ENCODE measurements at places on chromosomes 2 and 18.

DNA sequence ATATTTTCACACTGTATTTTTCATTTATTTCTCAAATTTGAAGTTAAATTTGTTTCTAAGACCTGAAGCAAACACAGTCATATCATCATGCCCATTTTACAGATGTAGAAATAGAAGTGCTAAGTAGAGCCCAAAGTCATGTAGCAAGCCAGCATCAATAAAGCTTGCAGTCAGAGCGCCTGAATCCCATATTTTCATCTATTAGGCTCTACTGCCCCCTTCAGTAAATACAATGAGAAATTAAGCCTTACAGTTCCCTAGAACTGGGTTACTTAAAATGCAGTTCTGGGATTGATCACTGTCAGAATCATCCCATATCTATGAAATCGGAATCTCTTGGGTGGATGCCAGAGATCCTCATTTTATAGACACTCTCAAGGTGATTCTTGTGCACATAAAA lies 419.9 kb downstream of the TGIF1 start:
- peak; percentile 70 for DNase-seq

GRCh38 chr18:36415171-36415570 lies 117.7 kb downstream of the FHOD3 start:
- no peak for DNase-seq

DNA sequence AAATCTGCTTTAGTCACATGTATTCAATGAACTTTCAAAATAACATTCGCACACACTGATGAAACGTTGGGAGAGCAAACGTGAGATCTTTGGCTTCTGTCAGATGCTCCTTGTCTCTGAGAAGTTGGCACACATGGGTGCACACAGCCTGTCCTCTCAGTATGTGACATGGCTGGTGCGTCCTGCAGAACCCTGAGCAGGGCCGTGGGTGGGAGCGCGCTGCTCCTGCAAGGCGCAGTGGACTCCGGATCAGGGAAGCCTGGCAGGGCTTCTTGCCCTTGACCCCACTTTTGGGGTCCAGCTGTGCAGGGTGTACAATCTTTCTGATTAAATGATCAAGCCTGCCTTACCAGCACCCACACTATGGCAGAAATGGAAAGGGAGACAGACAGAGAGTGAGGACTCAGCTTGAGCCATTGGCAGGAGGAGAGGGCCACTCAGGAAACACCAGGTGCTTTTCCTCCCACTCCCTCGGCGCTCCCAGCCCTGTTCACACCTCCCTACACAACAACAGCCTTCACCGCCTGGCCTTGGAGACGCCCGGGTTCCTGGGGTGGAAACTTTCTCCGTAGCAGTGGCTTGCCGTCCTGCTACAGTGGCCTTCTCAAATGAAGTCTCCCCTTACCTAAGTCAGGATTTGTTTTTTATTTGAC lies 108.4 kb upstream of the SNTG2 start:
- DNase-seq = no peak

GRCh38 chr2:181393472-181393871 lies 63.7 kb upstream of the ITGA4 start:
- DNase-seq = peak; percentile 73

DNA sequence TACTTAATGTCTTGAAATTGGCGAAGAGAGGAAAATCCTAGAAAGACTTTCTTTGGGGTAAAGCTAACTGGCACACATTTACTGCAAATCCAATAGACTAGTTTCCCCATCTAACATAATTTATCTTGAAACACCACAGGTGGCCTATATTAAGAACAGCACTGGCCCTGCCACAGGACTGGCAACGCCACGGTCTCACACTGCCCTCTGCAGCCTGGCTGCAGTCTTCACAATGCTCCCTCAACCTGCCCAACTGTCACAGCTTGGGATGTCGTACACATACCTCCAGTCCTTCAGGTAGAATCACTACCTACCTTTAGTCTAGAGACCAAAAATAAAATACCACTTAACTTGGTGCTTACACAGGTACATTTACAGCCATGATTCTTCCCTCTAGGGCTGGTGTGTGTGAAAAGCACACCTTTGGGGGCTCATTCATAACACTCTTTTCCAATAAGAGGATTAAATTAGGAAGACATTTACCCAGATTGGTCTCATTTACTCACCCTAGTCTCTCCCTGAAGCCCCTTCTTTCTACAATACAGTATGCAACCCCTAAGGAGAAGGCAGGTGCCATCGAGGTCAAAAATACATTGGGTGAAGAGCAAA lies 222.2 kb downstream of the C1D start:
- peak; percentile 77 for DNase-seq

DNA sequence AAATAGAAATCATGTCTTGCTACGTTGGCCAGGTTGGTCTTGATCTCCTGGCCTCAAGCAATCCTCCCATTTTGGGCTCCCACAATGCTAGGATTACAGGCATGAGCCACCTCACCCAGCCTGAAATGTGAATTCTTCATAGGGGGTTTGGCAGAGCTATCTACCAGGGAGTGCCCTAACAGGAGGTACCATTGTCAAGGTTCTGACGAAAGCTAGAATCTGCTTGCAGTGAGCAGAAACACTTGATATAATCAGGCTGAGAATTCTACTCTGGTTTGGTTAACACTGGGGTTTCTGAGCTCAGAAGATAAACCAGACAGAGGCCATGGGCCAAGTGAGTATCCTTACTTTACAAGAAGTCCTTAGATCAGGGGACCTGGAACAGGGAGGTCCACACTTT lies 7.2 kb upstream of the LAMA3 start:
- no peak for DNase-seq

- no peak for DNase-seq
These were observed 338.6 kb downstream of the STK39 start for GRCh38 chr2:167908786-167909185.

DNA sequence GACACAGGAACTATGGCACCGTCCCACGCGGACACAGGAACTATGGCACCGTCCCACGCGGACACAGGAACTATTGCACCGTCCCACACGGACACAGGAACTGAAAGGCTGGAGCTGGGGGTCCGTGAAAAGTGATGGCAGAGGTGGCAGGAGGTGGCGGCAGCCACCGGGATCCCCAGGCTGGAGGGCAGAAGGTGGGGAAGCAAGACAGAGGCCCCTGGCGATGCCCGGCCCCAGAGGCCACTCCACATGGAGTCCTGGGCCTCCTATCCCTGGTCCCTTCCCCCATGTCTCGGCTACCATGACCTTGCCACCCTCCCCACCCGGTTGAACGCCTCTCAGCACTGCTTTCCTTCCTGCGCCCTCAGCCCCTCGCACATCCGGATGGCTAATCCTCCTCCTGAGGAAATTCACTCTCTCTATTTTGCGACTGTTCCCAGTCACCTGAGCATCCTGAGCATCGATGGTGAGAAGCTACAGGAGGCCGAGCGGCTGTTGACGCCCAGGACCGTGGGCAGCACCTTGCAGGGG lies 181.4 kb downstream of the TMEM18 start:
- no peak for DNase-seq

GRCh38 chr2:231761735-231762134 lies 19.3 kb downstream of the PDE6D start:
- DNase-seq = no peak

- peak; percentile 79 for DNase-seq
These were observed 6.7 kb downstream of the CRIM1 start for GRCh38 chr2:36362291-36362690.

- DNase-seq = no peak
These were observed 63.7 kb downstream of the ARL4C start for GRCh38 chr2:234433201-234433600.

DNA sequence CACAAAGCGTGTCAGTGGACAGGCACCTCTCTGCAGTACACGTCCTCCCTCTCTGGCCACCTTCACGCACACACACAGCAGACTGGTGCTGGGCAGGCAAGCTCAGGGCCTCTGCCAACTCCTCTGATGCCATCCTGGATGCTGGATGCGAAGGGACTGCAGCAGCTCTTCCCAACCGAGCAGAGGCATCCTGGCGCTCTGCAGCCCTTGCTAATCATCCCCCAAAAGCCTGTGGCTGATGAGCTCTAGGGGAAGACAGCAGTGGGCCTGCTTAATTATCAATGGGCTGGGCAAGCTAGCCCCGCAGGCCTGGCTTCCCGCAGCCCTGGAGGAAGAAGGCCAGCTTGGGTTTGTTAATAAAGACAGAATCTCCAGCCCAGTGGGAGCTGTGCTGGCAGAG lies 71.3 kb upstream of the TEX51 start:
- no peak for DNase-seq

- peak; percentile 58 for DNase-seq
These were observed 137.4 kb upstream of the DLX2 start for GRCh38 chr2:172239944-172240590.

DNA sequence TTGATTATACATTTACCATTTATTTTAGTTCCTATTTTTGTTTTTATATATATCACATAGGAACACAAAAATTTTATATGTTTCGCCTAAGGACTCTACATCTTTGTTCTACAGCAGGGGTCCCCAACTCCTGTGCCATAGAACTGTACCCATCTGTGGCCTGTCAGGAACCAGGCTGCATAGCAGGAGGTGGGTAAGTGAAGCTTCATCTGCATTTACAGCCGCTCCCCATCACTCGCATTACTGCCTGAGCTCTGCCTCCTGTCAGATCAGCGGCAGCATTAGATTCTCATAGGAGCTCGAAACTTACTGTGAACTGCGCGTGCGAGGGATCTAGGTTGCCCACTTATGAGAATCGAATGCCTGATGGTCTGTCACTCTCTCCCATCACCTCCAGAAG lies 25.3 kb downstream of the TRAK2 start:
- DNase-seq = no peak

- DNase-seq = no peak
These were observed 21.7 kb downstream of the DNAJC27 start for GRCh38 chr2:24950102-24950501.

DNA sequence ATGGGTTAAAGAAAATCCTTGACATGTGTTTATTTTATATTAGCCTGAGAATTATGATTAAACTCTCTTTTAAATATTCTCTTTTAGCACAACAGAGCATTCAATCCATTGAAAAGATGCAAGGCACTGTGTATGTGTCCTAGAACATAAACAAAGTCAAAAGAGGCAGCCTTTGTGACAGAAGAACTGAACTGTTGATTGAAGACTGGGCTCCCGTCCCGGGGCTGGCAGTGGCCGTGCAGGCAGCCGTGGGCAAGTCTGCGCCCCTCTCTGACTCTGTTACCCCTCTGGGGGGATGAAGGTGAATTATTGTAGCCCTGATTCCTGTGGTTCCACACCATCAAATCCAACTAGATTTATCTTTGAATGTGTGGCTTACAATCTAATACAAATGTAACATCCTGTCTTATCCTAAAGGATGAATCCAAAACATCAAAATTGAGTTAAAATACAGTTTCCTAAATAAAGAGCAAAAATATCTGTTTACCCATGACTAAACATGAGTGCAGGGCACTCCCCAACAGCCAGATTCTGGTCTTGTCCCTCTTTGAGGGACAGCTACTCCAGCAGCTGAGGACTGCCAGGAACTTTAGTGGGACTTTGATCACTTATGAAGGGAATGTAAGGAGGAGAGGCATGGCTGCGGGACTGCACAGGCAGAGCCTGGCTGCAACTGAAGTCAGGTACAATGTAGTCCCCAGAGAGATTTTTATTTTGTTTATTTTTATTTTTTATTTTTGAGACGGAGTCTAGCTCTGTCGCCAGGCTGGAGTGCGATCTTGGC lies 37.3 kb upstream of the SH3BP4 start:
- no peak for DNase-seq

- DNase-seq = peak; percentile 92
These were observed 749 bp upstream of the EIF2AK3 start for GRCh38 chr2:88627856-88628570.

- DNase-seq = no peak
These were observed 7.9 kb downstream of the UGP2 start for GRCh38 chr2:63849381-63850203.

DNA sequence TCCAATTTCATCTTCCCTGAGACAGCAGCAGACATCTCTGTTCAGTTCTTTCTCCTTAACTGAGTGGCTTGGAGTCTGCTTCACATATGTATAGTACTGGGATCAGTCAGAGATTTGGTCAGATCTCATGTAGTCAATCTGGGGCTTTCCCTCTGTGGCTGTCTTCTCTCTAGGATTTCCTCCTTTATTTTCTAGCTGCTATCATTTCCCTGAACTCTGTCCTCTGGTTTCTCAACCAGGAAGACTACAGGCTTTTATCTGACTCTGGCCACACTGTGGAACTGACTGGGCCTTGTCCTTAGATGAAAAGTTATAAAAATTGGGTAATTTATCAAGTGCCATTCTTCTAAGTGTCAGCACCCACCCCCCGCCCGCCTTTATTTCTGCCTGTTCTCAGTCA lies 121.0 kb downstream of the RAPGEF4 start:
- no peak for DNase-seq

DNA sequence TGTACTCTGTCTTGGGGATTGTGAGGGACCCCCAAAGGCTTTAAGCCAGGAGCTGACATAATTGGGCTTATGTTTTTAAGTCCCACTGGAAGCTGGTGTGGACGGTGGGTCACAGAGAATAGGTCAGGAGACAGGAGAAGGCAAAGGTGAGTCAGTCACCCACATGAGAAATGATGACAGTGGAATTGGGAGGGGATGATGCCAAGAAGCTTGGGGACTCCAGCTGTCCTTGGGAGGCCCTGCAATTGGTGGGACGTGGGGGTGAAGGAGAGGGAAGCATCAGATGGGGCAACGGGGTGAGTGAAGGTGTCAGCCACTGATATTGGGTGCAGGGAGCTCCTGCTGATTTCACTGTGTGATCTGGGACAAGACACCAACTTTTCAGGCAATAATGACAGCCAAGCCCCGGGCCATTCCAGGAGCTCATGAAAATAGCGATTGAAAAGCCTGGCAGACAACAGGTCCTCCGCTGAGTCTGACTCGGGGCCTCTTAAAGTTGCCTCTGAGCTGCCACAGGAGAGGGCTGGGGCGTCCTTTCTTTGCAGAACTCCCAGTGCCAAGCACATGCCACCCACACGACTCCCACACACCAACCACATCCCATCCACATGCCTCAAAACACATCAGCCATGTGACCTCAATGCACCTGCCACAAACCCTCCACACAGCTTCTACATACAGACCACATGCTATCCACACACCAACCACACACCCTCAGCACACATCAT lies 13.4 kb downstream of the TNS1 start:
- no peak for DNase-seq

DNA sequence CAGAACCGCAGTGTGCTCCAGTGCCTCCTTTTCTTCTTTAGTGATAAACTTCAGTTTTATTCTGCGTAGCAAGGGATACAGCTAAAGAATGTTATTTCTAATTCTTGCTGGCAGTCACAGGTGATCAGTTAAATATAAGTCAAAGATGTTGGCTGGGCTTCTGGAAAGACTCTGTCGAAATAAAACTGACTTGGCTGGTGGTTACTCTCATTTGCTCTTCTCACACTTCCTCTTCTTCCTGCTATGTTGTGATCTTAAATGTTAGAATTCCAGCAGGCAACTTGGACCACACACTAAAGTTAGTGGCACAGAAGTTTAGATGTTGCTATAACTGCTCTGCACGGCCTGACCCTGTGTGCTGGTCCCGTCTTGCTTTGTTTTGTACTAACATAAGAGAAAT lies 278.6 kb downstream of the CDH19 start:
- no peak for DNase-seq
